ENCODE measurements at places on chromosomes 6 and 20.

DNA sequence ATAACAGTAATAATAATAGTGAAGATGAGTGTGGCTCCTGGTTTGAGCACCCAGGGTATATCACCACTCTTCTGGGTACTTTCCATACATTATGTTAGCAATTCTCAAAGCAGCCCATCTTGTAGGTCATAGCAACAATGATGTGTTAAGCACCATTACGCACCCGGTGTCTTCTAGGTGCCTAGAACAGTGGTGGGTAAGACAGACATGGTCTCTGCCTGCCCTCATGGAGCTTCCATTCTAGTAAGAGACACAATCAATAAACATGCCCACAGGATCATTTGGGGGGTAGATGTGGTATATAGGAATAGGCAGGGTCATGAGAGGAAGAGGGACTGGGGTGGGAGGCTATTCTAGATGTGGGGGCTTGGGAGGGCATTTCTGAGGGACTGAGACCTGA lies 21.0 kb upstream of the OCSTAMP start:
- no peak for DNase-seq

DNA sequence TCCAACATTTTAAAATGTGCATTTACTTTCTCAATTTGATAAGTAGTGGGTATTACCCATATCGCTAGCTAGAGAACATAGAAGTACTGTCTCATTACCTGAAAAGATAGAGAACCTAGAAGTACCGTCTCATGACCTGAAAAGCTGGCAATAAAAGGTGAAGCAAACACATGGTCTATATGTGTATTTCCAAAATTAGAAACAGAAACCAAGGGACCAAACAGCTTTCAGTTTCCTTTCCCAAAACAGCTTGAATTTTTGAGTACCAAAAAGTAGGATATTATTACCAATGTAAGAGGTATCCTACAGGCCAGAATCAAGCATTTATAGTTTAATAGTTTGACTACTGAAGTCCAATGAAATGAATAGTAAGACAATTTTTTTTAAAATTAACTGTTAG lies 77.2 kb downstream of the KIF13A start:
- DNase-seq, result no peak

- DNase-seq, result no peak
These were observed 134.0 kb downstream of the FNDC1 start for GRCh38 chr6:159303159-159303558.

- DNase-seq, result no peak
These were observed 44.1 kb upstream of the FAM8A1 start for GRCh38 chr6:17556014-17556413.

- no peak for DNase-seq
These were observed 13.2 kb upstream of the SERINC1 start for GRCh38 chr6:122484760-122485159.

DNA sequence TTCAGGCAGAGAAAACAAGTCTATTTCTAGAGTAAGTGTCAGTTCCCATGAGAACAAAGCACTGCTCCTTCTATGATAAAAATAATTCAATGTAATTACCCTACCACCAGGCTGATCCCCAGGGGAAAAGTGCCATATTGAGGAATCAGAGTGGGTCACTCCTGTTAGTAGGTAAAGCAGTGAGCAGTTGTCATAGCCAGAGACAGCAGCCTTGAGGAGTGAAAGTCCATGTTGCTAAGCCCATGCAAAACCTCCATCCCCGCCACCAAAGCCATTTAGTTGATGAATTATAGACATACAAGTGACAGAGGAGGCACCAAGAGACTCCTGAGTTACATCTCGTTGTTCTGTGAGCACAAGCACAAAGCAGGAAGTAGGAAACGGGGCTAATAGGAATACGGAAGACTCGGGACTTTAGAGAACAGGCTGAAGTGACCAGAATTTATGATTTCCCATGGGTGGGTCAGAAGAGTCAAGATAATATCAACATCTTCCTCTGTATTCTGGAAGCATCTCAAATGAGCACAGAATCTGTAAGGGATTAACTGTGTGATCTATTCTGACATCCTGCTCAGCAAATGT lies 197.9 kb downstream of the MAFB start:
- no peak for DNase-seq

DNA sequence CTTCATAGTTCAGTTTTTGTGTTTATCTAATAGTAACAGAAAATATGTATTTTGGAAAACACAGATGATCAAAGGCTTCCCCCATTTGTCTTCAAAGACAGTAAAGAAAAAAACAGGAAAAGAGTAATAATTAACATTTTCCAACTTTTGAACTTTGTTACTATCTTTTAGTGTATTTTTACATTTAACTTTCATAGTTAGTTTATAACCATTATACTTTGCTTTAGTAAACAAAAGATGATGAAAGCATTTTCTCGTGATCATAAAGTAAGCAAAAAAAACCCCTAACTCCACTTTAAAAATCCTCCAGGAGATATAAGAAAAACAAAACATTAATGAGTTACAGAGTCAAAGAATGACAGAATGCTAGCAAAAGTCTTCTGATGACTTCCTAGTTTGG lies 13.6 kb upstream of the GPRC6A start:
- DNase-seq, result no peak

DNA sequence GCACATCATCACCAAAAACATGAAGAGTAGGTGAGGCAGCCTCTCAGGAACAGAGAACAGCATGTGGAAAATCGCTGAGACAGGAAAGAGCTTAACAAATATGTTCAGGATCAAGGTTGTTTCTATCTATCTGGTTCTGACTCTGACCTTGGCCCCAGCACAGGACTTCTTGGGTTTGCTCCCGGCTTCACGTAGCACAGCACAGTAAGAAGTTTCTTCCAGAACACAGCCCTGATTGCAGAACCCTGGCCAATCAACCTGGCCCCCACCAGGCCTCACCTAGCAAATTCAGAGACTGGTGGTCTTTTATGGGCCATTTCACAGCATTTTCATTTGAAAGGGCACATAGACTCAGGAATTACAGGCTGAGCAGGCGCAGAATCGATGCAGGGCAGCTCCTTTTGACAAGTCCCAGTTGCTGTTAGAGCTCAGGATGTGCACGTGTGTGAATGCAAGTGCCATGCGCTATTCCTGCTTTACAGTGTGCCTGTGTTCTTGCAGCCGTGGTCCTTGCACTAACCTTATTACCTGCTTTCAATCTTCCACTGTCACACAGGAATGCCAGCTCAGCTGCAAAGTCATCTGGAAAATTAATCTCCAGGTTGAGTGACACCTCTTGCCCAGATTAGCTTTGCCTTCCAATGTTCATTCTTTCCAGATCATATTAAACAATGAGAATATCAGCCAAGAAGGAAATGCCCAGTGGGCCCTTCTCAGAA lies 100.5 kb upstream of the SLC2A12 start:
- no peak for DNase-seq

DNA sequence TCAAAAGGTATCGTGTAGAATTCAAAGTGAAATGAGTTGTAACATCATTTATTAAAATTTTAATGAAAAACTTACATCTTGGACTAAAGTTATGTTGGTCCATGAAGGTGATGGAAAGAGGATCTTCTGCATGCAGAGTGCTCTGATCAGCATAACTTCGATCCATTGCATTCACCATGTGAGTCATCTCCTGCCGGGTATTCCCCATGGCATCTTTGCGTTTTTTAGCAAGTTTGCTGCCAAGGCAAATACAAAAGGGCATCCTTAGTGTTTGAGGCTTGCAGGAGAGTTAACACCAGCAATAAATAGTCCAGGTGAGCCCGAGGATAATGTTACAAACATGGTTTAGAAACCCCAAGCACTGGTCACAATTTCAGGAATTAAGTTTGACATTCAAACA lies 104.2 kb upstream of the THEMIS start:
- peak; percentile 15 for DNase-seq

DNA sequence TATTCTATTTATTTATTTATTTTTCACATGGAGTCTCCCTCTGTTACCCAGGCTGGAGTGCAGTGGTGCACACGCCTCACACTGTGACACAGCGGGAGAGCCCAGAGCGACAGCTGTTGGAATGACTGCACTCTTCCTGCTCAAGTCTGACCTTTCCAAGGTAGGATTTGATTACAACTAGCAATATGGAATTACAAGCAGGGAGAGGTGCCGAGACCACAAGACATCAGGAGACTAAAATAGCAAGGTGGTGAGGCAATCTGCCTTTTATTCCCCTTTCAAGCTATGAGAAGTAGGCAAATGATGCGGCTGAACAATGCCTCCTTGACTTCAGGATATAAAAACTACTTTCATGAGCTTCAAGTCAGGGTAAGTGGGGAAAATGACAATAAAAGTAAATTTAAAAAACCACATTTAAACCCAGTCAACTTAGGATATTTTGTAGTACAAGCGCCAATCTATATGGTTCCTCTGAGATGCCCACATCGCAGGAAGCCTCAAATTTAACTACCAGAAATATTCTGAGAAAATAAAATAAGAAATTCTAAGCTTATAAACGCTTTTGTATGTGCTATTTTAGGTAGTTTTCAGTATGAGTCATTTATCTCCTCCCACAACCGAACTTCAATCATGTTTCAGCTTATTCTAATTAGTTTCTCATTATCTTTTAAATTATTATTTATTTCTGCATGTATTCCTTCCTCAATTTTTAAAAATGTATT lies 146.9 kb upstream of the SGK1 start:
- no peak for DNase-seq

DNA sequence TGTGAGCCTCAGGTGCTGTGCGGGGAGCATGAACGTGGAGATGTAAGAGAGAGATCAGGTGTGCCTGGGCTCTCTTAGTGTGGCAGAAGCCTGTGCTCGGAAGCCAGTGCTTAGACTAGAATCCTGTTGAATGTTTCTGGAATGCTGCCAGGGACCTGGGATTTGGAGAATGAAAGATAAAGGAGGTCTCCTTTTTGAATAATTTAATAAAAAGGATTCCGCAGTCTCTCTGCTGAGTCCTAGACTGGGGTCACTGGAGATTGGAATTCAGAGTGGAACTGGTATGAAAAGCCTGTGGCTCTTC lies 18.8 kb upstream of the EFCAB8 start:
- no peak for DNase-seq

- DNase-seq, result no peak
These were observed 25.4 kb downstream of the GABRR2 start for GRCh38 chr6:89289710-89290109.

DNA sequence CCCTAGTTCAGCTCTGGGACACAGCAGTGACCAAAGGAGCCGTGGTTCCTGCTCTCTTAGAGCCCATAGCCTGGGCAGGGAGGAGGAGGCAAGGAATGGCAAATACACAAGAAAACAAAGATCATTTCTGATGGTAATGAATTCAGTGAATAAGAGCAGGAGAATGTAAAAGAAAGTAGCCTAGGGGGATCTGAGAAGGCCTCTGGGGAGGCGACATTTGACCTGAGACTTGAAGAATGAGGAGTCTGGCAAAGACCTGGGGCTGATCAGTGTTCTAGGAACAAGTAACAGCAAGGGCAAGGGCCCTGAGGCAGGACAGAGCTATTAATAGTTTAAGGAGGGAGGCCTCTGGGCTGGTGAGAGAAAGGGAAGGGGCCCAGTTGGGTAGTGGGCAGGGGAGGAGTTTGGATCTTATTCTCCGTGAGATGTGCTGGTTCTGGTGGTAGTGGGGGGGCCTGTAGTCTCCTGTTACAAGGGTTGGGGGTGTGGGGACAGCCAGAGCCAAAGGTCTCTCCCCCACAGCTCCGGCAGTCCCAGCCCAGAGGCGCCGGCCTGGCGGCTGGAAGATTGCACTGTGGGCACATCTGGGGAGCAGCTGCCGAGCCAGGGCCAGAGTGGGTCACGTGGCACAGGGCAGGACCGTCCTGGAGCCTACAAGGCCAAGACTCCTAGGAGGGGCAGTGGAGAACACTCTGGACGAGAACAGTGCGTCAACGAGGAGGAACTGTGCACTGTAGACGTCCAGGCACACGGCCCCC lies 9.3 kb upstream of the ID1 start:
- DNase-seq, result no peak

- DNase-seq, result no peak
These were observed 31.6 kb downstream of the PSMG4 start for GRCh38 chr6:3290149-3290930.

DNA sequence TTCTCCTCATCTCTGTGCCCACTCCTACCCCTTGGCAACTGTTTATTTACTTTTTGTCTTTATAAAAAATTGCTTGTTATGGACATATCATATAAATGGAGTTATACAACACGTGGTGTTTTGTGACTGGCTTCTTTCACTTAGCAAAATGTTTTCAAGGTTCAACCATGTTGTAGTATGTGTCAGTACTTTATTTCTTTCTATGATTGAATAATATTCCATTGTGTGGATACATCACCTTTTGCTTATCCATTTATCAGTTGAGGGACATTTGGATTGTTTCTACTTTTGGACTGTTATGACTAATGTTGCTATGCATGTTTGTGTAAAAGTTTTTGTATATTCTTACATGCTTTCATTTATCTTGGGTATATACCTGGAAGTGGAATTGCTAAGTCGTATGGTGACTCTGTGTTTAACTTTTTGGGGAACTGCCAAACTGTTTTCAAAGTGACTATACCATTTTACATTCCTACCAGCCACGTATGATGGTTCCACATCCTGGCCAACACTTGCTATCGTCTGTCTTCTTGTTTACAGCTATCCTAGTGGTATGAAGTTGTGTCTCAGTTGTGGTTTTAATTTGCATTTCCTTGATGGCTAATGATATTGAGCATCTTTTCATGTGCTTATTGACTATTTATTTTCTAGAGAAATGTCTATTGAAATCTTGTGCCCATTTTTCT lies 84.4 kb downstream of the SLX4IP start:
- peak; percentile 55 for DNase-seq

- no peak for DNase-seq
These were observed 126.5 kb upstream of the HDGFL1 start for GRCh38 chr6:22442826-22443225.

GRCh38 chr20:61631751-61632150 lies 379.7 kb downstream of the CDH4 start:
- no peak for DNase-seq

GRCh38 chr6:90898763-90899162 lies 311.9 kb upstream of the MAP3K7 start:
- no peak for DNase-seq

DNA sequence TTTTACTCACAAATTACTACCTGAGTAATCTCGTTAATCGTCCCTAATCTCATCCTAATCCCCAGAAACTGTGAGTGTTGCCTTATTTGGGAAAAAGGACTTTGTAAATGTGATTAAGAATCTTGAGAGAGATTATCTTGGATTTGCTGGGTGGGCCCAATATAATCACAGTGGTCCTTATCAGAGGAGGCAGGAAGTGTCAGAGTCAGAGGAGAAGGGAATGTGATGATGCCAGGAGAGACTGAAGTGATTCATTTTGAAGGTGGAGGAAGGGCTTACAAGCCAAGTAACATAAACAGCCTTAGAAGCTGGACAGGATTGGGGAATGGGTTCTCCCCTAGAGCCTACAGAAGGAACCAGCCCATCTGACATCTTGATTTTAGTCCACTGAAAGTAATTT lies 16.7 kb downstream of the RPP21 start:
- no peak for DNase-seq

GRCh38 chr20:53510262-53510661 lies 83.4 kb downstream of the ZNF217 start:
- no peak for DNase-seq

GRCh38 chr6:35810971-35811698 lies 6.0 kb downstream of the LHFPL5 start:
- DNase-seq, result peak; percentile 29
